ENCODE measurements at places on chromosomes 7 and 10.

DNA sequence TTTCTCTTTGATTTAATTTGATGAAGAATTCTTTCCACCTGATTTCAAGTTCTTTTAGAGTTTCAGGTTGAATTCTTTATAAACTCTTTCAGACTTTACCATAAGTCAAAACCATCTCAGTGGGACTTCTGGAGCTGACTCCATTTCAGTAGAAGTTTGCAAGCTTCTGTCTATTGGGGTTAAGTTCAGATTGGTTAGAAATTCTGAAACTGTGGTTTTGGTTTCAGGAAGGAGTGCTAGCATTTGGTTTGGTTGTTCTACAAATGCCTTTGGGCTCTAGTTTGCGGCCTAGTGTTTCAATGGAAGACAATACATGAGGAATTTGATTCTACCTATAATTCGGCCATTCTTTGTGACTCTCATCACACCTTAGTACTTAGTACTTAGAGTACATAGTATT lies 176.8 kb upstream of the RHOBTB1 start:
- no peak for DNase-seq

GRCh38 chr10:114402871-114403540 lies 1.3 kb downstream of the AFAP1L2 start:
- no peak for DNase-seq

DNA sequence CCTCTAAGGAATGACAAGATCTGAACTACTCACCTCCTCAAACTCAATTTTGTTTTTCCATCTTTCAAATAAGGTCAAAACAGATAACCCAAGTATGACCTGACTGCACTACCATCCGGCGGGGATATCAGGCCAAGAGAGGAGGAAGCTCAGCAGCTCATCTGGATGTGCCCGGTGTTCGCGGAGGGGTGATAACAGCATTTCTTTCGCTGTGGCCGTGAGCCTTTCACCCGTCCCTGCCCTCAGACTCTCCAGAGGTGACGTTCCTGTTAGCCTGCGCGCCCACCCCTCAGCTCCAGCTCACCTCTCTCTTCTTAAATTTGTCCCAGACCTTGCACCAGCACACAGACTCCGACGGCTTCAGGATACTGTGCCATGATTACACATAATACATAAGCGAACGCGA lies 526 bp downstream of the ZNF248 start:
- DNase-seq: no peak

DNA sequence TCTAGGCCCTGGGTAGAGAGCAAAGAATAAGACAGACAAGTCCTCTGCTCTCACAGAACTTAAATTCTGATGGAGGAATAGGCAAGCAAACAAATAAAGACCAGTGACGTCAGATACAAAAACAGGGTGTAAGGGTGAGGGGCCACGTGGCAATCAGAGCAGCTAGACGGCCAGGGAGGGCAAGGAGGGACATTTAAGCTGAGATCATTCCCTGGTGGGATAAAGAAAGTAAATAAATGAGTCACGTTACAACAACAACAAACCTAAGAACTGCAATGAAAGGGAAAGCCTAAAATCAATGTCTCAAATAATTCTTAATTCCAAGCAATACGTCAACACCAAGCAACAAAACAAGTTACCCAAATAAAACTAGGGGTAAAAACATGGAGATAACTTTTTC lies 21.8 kb downstream of the STN1 start:
- DNase-seq: no peak

GRCh38 chr10:72336259-72337038 lies 18.3 kb downstream of the DNAJB12 start:
- DNase-seq: no peak

DNA sequence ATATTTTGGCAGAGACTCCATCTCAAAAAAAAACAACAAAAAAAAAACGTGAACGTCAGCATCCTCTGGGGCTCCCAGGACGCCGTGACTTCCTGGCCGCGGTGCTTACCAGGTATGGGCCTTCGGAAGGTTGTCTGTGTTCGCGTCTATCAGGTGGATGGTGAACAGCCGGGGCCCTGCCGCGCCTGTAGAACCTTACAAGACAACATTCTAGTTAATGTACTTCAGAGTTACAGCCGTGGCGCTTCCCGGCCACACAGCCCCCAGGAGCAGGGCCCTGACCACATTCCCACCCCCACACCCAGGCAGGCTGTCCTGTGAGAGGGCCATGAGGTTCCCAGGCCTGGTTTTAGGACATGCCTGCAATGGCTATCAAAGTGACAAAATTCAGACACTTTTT lies 111.0 kb downstream of the SMURF1 start:
- DNase-seq: no peak

DNA sequence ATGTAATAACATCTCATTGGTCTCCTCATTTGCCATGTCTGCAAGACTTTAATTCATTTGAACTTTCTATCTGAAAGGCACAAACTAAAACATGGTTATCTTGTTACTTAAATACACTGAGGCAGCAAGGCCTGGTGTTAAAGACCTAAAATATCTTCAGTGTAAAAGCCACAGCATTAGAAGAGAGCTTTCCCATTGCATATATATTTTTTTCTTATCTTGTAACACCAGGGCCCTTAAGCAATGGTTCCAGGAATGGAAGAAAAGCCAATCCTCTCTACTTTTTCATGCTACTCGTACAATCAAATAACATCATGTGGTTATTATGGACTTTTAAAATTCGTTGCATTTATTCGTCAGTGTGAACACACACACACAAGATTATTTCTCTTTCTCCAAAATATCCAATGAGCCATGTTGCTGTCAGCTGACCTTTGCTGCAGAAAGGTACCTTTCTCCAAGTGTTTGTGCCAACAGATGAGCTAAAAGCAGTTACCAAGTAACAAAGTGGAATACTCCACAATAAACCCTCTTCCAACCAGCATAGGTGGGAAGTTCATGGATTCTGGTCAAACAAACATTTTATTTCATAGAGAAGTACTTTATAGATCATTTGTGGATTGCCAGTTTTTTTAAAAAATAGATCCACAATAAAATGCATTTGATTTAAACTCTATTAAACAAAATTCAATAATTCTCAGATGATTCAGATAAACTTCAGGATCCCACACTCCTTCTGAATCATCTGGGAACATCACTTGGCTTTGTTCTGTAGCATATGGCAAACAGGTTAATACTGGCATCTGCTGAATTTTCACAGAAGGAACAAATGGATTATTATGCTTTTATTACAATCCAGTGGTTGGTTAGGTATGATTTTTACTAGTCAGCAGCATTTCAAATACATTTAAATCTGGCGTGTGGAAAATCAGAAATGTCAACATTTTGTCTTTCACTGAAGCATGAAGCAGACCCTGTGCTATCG lies 63.3 kb upstream of the AGBL3 start:
- no peak for DNase-seq

DNA sequence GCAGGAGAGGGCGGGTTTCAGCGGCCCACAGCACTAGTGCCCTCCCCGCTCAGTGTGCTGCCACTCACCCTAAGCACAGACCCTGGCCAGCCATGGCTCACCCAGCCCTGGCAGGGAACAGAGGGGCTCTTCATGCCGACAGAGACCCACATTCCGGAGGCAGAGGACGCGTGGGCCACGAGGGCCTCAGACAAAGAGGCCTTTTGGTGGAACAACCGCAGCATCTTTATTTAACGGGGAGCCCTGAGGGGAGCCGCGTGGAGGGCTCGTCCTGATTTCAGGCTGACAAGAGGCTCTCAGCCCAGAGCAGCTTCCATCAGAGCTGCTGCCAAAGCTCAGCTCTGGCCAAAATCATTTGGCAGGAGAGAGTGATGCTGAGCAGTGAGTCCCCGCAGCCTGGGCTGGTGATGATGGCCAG lies 127.8 kb downstream of the SH3PXD2A start:
- no peak for DNase-seq

DNA sequence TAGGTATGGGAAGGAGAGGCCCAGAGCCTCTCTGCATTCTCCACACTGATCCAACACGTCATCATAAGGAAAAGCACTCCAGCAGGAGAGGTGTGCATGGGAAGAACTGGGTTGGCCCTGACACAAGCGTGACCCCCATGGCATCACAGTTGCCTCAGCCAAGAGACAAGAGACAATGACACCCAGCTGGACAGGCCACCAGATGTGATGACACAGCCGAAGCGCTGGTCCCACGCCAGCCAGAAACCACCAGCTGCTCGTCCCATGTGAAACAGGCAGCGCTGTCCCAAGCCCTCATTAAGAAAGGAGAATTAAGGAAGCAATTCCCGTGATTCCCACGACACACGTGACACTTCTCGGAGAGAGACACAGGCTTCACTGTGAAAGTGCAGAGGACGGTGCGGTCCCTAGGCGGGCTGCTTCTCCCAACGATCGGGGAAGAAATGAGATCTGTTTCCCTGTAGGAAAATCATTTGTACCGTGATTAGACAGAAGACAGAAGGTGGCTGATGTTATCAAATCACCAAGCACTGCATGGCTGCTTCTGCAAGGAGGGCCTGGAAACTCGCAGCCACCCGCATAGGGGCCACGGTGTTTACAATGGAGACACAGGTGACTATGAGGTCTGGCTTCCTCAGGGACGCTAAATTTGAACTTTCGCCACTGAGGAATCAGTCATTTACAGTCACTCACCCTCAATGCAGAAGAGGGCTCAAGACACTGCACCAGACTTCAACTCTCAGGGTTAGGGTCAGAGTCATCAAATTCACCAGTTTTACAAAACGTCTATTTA lies 74.5 kb downstream of the DIP2C start:
- DNase-seq: no peak

DNA sequence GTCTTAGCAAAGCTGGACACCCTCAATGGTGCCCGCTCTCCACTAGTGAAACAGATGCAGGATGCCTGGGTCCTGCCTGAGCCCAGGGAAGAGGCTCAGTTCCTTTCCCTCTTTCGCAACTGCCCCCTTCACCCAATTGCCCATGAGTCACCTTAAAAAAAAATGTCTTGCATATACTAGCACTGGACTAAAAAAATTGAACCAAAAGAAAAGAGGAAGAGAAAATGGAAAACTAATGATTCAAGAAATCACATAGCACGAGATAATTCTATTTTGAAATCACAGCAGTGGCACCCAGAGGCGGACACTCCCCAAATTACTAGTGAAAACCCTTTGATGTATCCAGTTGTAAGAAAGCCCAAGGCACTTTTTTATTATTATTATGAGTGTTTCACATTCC lies 972.5 kb downstream of the LRMDA start:
- no peak for DNase-seq
